ENCODE measurements at places on chromosomes 3 and 15.

GRCh38 chr15:44101944-44102343 lies 93.1 kb downstream of the FRMD5 start:
- no peak for DNase-seq

DNA sequence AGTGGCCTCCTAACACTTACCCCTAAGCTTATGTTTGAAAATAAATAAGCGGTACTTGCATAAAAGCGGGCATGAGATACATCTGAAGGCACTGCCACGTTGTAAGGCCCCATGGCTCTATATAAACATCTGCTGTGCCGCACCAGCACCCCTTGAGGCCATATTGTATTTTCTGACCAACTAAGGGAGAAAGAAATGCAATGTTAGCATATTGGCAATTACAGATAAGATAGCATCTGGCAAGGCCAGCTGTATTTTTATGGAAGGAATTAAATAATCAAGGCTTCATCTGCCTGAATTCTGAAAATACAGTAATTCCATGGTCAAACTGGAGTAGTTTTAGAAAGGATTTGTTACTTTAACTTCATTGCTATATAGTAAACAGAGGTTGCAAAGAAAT lies 28.7 kb downstream of the TMEM39A start:
- no peak for DNase-seq

DNA sequence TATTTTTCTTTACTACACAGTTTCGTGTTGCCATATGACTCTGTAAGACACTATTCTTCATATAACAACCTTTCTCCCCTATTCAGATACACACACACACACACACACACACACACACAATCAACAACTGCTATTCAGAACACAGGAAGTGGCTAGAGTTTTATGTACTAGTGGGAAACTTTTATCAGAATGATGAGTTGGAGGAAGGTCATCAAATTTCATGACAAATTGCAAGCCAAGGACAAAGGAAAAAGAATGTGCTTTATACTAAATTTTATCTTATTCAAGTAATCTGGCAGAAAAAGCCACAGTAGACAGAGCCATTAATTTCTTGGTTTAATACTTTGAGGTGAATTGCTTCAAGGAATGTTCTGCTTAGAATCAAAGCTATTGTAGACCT lies 899.8 kb downstream of the ROBO2 start:
- DNase-seq = no peak

- peak; percentile 89 for DNase-seq
These were observed at the start of gene P4HTM for GRCh38 chr3:48989796-48990635. Gene P4HTM, plus strand, starts transcription at chr3:48990241. Its CDS starts 16 bp downstream, at chr3:48990257.

DNA sequence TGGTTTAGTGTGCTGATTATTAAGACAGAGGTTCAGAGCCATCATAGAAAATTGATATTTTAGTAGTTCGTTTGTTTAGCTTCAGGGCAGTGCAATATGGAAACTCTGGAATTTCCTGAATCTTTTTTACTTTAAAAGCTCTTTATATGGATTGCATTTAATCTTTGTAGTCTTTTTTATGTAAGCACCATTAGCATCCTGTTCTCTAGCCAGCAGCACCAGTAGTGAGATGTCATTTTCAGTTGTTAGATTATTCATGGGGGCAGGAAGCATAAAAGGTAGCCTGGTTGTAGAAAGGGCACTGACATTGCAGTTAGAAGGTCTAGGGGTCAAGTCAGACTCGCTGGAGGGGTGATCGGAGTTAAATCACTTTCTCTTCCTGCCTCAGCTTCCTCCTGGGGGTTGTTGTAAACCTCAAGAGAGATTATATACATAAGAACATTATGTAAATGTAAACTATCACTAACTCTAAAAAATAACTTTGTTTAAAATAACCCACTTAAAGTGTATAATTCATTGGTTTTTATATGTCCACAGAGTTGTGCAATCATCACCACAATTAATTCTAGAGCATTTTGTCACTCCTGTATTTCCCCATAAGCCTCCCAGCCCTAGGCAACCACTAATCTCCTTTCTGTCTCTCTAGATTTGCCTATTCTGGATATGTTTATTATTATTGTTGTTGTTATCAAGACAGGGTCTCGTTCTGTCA lies 31.4 kb upstream of the ITPKA start:
- no peak for DNase-seq

- no peak for DNase-seq
These were observed 160.5 kb upstream of the CHRNA7 start for GRCh38 chr15:31869686-31870307.

- no peak for DNase-seq
These were observed 525.9 kb upstream of the KCNMB2 start for GRCh38 chr3:178010306-178010705.

DNA sequence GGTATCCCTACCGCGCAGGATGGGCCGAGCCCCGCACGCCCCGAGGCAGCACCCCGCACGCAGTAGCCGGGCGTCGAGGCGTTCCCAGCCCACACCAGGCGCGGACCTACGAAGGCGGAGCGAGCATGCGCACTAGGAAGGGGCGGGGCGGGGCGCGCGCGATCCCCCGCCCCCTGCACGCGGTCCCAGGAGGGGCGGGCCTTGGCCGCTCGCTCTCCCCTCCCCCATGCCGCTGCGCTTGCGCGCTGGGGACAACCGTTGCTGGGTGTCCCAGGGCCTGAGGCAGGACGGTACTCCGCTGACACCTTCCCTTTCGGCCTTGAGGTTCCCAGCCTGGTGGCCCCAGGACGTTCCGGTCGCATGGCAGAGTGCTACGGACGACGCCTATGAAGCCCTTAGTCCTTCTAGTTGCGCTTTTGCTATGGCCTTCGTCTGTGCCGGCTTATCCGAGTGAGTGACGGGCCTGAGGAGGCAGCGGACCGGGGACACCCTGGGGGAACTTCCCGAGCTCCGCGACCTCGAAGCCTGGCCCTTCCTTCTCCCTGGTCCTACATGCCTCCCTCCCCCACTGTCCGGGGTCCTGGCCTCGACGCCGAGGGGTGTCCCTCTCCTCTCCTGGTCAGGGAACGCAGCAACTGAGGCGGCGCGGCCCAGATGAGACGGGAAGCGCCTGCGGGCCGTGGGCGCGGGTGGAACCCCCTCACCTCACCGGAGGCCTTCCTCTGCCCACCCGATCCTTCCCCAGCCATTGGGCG lies at the start of gene SPESP1:
Gene SPESP1 (plus strand): TSS at position 258 of the 755 bp plus-strand sequence. CDS start 129 bp downstream, at position 387.
- DNase-seq = peak; percentile 42

DNA sequence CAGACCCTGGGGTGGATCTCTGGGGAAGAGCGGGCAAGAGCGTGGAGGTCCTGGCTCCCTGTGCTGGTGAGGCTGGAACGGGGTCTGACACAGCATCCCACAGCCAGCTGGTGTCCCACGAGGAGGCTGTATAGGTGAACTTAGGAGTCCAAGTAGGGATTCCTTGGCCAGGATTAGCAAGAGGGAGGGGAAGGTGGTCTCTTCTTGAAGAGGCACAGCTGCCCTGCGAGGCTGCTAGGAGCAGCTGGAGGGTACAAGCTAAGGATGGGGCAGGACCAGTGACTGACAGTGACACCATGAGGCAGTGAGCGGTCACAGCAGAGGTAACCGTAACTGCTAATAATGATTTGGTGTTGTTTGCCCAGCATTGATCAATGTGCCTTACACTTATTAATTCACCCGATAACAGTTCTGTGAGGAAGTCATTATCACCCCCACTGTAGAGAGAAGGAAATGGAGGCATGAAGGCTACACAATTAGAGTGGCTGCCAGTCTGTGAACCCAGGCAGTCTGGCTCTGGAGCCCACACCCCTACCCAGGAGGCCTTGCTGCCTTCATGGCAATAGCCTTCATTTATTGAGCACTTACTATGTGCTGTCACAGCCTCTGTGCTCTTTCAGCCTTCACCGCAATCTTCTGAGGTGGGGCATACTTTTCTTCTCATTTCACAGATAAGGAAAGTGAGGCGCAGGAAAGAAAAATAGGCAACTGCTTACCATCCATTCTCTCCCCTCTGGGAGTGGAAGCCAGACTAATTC lies 59.4 kb downstream of the TMEM44 start:
- no peak for DNase-seq

DNA sequence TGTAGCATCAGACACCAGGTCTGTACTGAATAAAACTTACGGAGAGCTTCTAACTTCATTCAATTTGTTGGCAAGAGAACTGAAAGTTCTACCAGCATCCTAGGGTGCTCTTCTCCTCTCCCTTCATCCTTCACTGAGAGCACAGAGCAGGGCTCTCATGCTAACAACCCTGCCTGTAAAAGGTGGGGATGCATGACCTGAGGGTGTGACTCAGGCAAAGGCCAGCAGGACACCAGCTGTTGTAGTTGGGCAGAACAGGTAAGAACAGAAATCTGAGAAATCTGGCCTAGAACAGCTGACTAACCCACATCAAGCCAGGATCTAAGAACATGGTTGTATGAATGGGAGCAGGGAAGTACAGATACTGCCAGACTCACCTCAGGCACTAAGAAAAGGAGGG lies 64.2 kb downstream of the MYLK start:
- no peak for DNase-seq

- DNase-seq = no peak
These were observed 32.4 kb upstream of the PRTG start for GRCh38 chr15:55775316-55775715.

- DNase-seq = no peak
These were observed 74.4 kb downstream of the CPN2 start for GRCh38 chr3:194276768-194277103.

- peak; percentile 47 for DNase-seq
These were observed 20.4 kb upstream of the NFKBIZ start for GRCh38 chr3:101828691-101829436.

GRCh38 chr3:188198760-188199327 lies 44.9 kb downstream of the LPP start:
- no peak for DNase-seq

GRCh38 chr3:195263193-195263924 lies 7.6 kb downstream of the XXYLT1 start:
- DNase-seq = no peak

DNA sequence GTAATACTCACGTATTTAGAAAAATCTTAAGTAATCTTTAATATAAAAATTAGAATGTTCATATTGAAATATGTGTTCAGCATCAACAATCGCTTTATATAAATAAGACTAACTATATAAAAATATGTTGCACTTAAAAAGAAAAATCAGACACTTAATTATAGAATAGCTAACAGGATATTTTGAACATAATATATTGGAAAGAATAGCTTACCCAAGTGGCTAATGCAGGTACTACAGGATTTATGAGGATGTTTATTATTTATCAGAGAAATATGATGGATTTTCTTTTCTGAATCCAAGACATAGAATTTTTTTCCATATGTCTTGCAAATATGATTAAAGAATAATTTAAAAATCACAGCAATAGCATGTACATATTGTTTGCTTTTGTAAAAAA lies 567.9 kb upstream of the GBE1 start:
- DNase-seq = no peak

- DNase-seq = no peak
These were observed 11.2 kb upstream of the SEMA4B start for GRCh38 chr15:90189781-90190467.

DNA sequence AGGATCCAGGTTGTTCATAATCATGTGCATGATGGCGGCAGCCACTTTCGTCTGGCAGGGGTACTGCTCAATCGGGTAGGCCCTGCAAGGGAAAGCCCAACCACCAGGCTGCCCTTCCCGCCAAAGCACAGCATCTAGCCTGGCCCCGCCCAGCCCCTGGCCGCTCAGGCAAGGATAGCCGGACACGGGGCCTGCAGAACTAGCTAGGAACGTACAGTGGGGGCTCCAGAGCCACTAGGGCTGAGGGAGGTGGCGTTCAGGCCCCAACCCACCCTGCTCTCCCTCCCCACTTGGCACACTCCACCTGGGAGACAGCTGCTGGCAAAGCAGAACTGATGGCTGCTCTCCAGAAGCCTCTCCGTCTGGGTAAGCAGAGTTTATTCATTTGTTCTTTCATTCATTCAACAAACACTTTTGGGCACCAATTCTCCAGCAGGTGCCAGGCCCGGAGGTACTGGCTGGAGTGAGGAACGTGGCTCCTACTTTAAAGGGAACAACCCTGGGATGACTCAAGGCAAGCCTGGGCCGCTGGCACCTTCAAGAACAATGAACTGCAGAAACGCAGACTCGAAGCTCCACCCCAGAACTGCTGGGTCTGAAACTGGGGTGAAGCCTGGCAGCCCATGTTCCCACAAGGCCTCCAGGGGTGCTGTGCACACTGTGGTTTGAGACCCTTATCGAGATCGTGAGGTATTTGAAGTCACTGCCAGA lies 7.8 kb downstream of the UROC1 start:
- DNase-seq = no peak

DNA sequence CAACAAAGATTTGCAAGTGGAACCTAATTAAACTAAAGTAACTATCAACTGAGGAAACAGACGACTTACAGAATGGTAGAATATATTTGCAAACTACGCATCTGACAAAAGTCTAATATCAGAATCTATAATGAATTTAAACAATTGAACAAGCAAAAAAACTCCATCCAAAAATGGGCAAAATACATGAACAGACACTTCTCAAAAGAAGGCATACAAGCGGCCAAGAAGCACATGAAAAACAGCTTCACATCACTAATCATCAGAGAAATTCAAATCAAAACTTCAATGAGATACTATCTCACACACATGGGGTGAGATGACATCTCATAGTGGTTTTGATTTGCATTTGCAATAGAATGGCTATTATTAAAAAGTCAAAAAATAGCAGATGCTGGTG lies 128.6 kb downstream of the POLR2M start:
- no peak for DNase-seq

DNA sequence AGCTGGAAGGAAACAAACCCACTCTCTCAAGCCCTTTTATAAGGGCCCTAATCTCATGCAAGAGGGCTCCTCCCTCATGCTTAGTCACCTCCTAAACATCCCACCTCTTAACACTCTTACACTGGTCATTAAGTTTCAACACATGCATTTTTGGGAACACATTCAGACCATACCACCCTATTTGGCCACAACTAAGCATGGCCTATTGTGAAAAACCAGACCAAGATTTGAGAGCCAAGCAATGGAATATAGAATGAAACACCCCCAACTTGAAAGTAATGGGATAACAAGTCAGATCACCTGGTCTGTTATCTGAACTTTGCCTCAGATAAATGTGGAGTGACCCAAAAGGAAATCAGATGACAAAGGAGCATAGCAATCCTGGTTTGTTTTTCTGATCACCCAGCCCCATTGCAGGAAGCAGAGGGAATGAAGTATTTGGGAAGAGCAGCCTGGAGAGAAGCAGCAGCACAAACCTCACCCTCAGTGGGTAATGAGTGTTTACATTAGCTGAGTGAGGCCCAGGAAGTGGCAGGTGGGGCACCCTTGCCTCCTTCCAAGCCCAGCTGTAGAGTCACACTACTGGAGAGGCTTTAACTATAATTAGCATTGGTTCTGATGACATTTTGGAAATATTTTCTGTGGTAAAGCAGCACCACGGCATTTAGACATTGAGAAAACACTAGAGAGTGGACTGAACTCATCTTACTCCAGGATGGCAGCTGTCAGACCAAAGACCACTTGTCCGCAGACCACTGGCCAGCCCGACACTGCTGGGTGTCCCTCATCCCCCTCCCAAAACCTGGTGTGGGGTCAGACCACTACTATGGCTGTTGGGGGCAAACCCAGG lies 48.8 kb upstream of the PRTG start:
- no peak for DNase-seq
